ENCODE measurements at places on chromosomes 2 and 18.

DNA sequence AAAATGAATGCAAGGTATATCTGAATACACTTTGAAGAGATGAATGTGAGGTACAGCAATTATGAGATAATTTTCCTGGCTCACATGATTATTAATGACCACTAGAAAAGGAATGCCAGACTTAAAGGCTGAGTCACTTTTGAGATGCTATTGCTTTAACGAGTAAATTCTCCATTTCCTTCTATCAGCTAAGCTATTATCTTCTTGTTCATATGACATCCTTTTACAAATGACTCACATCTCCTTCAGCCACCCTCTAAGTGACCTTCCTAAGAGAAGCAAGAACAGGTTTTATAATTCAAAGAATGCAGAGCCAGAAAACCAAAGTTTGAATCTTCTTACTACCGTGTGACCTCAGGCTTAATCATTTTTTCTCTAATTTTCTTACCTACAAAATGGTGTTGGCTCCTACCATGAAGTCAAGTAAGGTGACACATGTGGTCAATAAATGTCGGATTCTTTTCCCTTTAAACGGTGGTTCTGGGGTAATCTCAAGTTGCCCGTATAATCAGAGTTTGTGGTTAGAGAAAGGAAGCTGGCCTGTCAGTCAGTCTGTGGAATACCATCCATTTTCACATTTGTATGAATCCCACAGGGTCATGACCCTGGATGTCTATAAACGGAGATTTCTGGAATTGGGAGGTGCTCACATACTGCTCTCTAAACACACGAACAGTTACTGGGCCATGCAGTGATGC, 184.0 kb upstream of the PID1 start:
- no peak for DNase-seq

- DNase-seq: no peak
Measured at GRCh38 chr18:59902993-59903610, 3.3 kb downstream of the PMAIP1 start.

DNA sequence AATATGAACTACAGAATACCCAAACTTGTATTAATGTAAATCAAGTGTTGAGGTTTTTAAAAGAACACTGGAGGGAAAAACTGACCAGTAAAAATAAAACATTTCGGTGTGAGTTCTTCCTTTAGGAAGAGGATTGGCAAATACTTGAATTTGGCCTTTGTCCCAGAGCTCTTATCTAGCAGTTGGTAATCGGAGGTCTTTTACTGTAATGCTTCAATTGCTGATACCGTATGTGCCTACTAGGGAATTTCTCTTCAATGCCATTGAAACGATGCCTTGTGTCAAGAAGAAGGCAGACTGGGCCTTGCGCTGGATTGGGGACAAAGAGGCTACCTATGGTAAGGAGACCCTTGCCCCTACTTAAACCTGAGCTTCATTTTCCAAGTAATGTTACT, 4.1 kb downstream of the RRM2 start:
- no peak for DNase-seq

DNA sequence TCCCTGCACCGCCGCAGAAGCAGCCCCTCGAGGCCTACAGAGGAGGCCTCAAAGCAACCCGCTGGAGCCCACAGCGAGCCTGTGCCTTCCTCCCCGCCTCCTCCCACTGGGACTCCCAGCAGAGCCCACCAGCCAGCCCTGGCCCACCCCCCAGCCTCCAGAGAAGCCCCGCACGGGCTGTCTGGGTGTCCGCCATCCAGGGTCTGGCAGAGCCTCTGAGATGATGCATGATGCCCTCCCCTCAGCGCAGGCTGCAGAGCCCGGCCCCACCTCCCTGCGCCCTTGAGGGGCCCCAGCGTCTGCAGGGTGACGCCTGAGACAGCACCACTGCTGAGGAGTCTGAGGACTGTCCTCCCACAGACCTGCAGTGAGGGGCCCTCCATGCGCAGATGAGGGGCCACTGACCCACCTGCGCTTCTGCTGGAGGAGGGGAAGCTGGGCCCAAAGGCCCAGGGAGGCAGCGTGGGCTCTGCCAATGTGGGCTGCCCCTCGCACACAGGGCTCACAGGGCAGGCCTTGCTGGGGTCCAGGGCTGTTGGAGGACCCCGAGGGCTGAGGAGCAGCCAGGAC, 31.2 kb downstream of the GPC1 start:
- DNase-seq: no peak

GRCh38 chr2:231258701-231259100, 60.3 kb downstream of the ARMC9 start:
- DNase-seq: no peak

- DNase-seq: no peak
Measured at GRCh38 chr18:48110797-48111196, 180.3 kb upstream of the SMAD2 start.

- no peak for DNase-seq
Measured at GRCh38 chr2:113978524-113979190, 88.8 kb downstream of the ACTR3 start.

DNA sequence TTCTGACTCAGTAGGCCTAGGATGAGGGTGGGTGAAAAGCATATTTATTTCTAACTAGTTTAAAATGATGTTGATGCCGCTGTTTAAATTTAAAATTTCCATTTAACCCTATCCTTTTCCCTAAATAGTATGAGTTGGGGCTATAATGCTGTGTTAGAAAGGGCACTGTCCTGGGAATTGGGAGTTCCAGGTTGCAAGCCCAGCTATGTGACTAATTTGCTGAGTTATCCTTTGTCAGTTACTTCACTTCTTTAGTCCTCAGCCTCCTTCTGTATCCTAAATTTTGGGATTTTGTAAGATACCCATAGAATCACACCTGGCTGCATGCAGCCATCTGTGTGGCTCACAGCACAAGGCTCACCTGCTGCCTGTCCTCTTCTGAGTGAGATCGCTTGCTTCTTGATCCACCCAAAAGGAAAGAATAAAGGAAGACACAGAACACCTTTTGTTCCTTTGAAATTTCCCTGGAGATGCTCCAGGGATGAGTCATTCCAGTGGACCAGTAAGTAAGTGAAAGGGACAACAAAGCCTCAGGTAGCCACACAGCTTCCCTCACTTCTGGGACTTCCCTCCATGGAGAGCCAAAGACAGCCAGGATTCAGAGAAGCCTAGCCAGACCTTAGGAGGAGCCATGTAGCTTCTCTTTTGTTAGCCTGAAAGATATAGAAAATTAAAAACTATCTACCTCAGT, 97.2 kb downstream of the DTNA start:
- DNase-seq: no peak

- DNase-seq: no peak
Measured at GRCh38 chr2:10620481-10620880, 69.3 kb downstream of the NOL10 start.

- no peak for DNase-seq
Measured at GRCh38 chr2:37737507-37737906, 66.1 kb upstream of the CDC42EP3 start.

DNA sequence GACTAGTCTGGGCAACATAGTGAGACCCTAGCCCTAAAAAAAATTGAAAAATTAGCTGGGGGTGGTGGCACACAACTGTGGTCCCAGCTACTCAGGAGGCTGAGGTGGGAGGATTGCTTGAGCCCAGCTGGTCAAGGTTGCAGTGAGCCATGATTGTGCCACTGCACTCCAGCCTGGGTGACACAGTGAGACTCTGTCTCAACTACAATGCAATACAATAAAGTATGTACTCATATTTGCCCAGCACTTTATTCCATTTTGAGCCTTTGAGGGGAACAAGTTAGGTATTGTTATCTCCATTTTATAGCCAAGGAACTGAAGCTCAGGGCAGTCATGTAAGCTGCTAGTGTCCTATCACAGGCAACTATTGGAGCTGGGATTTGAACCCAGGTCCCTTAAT, 49.3 kb upstream of the PLB1 start:
- no peak for DNase-seq

DNA sequence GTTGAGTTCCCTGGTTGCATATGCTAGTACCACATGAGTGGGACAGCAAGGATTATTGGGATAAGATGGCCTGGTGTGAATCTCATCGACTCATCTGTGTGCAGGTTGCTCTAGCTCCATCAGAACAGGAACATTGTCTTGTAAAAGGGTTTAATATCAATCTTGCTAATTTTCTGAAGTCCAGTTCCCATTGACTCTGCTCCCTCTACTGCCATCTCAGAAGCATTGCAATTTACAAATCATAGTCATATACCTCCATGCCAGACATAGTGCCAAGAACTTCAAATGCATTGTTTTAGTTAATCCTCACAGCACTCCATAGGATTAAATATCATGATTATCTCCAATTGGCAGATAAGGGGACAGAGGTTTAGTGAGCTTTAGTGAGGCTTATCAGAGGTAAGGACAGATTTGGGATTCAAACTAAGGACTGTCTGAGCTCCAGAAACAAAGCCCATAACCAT, 4.8 kb upstream of the STAT4 start:
- peak; percentile 68 for DNase-seq

GRCh38 chr18:8799001-8799400, 93.6 kb downstream of the MTCL1 start:
- peak; percentile 50 for DNase-seq

- no peak for DNase-seq
Measured at GRCh38 chr2:39550701-39551285, 113.7 kb upstream of the MAP4K3 start.

GRCh38 chr2:82139979-82140611, 1835.5 kb upstream of the LRRTM1 start:
- no peak for DNase-seq

GRCh38 chr18:63249771-63250170, 69.8 kb downstream of the BCL2 start:
- no peak for DNase-seq

DNA sequence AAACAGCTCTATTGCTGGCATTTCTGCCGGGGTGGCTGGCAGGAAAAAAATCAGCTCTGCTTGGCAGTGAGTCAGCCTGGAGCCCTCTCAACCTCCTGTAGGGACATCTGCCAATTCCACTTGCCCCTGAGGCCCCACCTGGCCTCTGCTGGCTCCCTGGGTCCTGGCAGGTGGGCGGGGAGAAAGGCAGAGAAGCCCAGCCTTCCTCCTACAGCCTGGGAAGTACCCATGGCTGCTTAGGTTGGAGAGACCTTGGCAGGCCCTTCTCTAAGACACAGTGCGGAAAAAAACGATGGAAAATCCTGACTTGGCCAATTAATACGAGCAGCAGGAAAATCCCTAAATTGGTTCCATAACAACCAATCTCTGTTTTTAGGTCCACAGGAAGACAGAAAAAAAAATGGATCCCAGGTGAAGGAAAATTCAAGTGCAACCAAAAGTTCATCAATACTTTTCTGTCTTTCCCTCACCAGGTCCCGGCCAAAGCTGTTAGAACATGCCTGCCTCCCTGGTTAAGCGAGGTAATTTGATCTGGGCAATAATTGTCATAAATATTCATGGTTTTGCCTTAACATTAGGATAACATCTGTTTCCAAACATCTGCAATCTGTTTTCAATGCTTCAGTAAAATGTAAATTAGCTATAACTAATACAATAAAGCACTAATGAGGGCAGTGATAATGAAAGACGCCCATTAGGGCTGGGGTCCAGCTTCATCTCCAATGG, 245.9 kb downstream of the TFCP2L1 start:
- peak; percentile 42 for DNase-seq

- DNase-seq: no peak
Measured at GRCh38 chr2:218345491-218346236, 11.0 kb upstream of the CATIP start.

- peak; percentile 81 for DNase-seq
Measured at GRCh38 chr2:233418761-233419546, 64.7 kb downstream of the DGKD start.

Measured in A549 (cell line).